ENCODE measurements at places on chromosomes 2 and 18. TPM values are rescaled to one million over a fixed set of nuclear protein-coding genes. Genes with fewer than 3 reads are reported as not detected.

Gene FAM228A
- not detected for total RNA-seq

- DNase-seq = no peak
Measured at GRCh38 chr18:45666520-45666919, 51.2 kb downstream of the SLC14A2 start.

Gene MATN3
- 8.9 TPM for total RNA-seq

GRCh38 chr18:50429207-50429948 lies 54.5 kb downstream of the SKA1 start:
- DNase-seq = peak; percentile 26

GRCh38 chr2:62099523-62100175 lies 96.3 kb upstream of the B3GNT2 start:
- DNase-seq = no peak

- DNase-seq = no peak
Measured at GRCh38 chr2:46991985-46992384, 76.4 kb upstream of the MCFD2 start.

GRCh38 chr2:1339388-1340140 lies 73.7 kb upstream of the TPO start:
- DNase-seq = no peak

Gene CCDC74B
- 20.4 TPM for total RNA-seq

DNA sequence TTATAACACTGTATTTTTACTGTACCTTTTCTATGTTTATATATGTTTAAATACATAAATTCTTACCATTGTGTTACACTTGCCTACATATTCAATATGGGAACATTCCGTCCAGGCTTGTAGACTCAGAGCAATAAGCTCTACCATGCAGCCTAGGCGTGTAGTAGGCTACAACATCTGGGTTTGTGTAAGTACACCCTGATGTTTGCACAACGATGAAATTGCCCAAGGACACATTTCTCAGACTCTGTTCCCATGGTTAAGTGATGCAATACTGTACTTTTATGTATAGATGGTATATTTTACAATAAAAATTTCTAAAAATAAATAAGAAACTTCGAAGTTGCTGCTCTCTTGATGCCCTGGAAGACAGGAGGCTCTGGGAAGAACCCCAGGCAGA lies 38.4 kb downstream of the YPEL5 start:
- DNase-seq = no peak

Gene G6PC2
- not detected for total RNA-seq
